Stimulated activated naive CD8-positive, alpha-beta T cell treated with anti-CD3 and anti-CD28 coated beads, Interleukin-15, amount 100 ng/mL, for 72 hours (primary cell): ENCODE measurements at places on chromosomes 3 and 15.

DNA sequence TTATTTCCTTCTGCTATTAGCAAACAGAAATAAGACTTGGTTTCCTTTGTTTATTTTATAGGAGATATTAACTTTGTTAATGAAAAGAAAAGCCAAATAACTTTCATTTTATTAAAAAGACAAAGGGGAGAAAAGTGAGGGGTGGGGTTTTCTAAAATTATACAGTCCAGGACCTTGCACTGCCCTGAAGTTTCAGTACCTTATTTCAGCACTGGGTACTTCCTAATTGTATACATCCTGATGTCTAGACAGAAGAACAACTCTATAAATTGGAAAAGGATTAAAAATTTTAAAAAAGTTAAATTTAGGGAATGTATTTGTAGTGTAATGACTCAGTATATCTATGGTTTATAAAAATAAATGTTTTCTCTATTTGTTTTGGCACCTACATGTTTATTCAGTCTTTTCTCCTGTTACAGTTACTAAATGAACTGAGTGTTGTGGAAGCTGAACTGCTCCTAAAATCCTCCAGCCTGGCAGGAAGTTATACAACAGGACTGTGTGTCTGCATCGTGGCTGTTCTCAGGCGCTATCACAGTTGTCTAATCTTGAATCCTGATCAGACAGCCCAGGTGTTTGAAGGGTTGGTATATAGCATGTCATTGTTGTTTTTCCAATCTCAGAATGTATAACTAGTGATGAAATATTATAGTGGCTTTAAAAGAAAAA lies 27.6 kb upstream of the P2RY13 start:
- no peak for DNase-seq

- DNase-seq: no peak
Measured at GRCh38 chr15:22866079-22866478, 27.6 kb downstream of the NIPA2 start.

DNA sequence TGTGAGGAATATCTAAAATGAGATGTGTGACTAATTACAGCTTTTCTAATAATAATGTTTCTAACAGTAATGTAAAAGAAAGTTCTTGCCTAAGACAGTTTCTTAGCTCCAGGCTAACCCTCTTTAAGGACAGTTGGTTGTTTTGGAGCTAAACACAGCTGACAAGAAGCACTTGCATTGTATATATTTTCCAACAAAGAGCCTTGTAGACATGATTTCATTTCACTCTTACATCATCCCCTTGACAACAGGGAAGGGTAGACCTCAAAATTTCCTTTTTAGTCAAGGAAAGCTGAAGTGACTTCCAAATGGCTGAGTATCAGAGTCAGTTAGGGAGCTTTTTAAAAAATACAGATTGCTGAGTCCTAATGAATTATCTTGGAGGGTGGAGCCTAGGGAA lies 4.1 kb downstream of the ARID3B start:
- DNase-seq: no peak

DNA sequence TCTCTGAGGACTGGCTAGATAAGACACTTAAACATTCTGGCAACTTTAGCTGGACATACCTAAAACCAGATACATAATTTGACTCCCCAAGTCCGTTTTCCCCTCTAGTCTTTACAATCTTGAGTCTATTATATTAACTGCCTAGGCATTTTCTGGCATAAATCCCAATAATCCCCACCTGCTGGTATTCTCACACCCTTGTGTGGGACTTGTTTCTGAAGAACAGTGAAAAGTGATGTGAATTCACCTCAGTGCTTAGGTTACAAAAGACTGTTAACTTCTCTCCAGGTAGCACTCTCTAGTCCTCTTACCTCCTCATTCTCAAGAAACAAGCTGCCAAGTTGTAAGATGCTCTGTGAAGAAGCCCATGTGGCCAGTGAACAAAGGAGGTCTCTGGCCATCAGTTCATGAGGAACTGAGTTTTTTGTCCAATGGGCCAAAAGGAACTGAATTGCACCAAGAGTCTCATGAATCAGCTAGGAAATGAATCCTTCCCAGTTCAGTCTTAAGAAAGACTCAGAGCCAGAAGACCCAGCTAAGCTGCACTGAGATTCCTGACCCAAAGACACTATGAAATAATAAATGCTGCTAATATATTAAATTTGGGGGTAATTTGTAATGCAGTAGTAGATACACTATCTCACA lies 4.1 kb downstream of the OSBPL11 start:
- DNase-seq: no peak

DNA sequence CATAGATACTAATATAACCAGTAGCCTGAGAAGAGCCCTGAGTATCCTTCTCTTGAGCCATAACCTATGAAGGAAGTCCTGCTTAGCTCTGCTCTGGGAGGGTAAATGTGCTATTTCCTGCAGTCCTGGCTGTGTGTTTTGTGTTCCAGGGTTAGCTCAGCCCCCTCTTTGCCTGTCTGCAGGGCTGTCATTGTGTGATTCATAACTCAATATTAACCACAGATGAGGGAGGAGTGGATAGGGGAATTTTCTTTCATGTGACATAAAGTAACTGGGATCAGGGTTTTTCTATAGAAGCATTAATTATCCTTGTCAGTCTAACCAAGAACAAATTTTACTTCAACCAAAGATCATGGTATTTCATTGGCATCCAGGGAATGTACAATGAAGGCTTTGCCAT lies 183.3 kb upstream of the ZBTB20 start:
- no peak for DNase-seq

- DNase-seq: no peak
Measured at GRCh38 chr15:44535523-44536301, 1.2 kb upstream of the EIF3J start.

GRCh38 chr15:51724673-51725072 lies 12.8 kb downstream of the LYSMD2 start:
- DNase-seq: no peak

DNA sequence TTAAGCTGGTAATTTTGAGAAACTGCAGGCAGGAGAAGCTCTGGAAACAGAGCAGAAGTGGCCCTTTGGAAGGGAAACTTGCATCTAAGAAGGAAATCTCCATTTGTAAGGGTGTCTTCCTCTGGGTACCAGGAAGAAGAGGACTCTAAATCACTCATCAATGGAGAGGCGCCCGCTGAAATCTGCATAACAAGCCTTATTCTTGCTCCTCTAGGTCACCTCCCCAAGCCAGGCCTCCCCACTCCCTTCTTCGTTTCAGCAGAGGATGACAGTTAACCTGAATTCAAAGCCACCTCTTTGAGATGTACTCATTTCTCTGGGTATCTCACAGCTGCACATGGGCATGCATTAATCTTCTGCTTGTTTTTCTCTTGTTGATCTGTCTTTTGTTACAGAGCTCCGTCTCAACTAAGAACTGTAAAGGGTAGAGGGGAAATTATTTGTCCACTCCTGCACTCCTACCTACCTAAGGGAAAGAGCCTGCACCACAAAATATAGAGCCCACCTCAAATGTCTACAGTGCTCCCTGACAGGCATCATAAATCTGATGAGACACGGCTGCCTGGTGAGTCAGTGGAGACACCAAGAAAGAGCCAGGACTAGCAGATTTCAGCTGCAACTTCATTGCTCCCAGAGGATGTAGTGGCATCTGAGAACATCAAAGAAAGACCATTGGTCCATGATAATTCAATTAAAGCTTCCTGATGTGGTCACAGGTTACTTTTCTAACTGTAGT lies 51.5 kb downstream of the GABRB3 start:
- no peak for DNase-seq

- DNase-seq: no peak
Measured at GRCh38 chr3:61960976-61961375, 399.6 kb downstream of the PTPRG start.

GRCh38 chr15:81407718-81408117 lies 33.7 kb upstream of the TMC3 start:
- DNase-seq: no peak

GRCh38 chr3:141900343-141900742 lies 23.9 kb downstream of the ATP1B3 start:
- no peak for DNase-seq

DNA sequence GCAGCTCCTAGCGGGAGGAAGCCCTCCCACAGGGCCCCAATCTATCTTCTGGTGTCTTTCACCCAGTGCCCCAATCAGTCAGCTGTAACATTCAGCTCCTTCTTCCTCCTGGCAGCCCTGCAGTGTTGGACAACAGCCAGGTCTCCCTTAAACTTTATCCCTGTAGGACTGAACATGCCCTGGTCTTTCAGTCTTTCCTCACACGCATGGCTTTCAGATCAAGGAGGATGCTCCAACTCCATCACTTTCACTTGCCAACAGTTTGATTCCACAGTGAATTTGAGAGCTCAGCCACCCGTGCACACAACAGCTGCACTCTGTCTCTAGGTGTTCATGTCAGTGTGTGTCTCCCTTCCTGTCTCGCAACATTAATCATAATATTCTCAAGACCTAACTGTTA lies 28.5 kb upstream of the LRRC34 start:
- no peak for DNase-seq

DNA sequence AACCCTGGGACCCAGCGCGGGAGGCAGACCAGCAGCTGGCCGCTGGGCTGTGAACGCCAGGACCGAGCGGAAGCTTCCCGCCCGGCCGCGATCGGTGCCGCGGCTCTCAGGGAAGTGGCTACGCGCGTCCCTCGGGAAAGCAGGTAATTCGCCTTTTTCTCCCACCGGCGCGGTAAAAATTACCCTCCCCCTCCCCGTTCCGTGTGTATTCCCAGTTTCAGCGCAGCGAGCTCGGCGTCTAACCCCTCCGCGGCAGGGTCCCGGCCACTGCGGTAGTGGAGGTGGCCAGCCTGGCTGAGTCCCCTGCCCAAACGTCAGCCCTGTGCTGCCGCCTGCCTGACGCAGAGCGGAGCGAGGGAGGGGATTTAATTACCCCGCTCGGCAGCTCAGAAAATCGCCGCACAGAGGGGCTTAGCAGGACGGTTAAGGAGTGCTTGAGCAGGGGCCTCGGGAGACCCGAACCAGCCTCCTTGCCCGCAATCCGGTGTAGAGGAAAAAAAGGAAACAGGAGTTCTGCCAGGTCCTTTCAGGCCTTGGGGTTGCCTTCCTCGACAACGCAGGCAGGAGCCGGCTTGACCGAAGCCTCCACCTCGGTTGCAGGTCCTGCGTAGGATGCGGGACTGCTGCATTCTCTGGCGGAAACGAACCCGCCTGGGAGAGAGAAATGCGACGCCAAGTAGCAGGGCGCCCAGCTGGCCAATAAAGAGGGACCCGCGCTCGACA lies 2.9 kb downstream of the GATA2 start:
- no peak for DNase-seq

GRCh38 chr3:187987924-187988323 lies 166.0 kb upstream of the LPP start:
- no peak for DNase-seq

GRCh38 chr3:152266221-152266995 lies 2.3 kb upstream of the MBNL1 start:
- no peak for DNase-seq

GRCh38 chr15:85583442-85583841 lies 203.0 kb downstream of the AKAP13 start:
- DNase-seq: no peak

DNA sequence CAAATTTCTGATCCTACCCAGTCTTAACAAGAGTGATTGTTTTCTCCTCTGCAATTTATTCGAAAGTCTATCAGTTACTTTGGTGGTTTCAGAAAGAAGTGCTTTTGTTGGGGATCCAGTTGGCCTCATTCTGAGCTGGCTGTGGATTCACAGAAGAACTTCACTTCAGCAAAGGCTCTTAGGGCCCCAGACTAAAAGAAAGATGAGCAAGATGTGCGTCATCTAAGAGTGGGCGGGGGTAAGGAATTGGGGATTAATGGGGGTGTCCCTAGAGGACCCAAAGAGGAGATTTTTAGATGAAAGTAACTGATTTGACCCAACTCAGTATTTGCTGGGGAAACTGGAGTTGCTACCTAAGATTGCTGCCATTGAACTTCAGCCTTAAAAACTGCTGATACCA lies 63.9 kb upstream of the TSEN2 start:
- DNase-seq: no peak

DNA sequence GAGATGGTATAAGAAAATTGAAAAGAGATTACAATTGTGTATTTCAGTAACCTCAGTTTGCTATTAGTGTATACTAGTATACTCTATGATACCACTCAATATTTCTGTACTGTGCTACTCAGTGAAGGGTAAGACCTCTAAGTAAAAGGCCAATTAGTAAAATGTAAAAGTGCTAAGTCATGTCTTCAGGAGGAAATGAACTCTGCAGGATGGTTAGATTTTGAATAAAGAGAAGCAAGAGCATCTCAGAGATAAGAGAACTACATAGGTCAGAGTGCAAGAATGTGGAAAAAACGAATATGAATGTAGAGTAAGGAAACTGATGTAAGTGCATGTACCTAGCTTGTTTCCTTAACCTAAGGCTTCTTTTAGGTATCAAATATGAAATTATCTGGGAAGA lies 796.6 kb upstream of the GBE1 start:
- DNase-seq: no peak

DNA sequence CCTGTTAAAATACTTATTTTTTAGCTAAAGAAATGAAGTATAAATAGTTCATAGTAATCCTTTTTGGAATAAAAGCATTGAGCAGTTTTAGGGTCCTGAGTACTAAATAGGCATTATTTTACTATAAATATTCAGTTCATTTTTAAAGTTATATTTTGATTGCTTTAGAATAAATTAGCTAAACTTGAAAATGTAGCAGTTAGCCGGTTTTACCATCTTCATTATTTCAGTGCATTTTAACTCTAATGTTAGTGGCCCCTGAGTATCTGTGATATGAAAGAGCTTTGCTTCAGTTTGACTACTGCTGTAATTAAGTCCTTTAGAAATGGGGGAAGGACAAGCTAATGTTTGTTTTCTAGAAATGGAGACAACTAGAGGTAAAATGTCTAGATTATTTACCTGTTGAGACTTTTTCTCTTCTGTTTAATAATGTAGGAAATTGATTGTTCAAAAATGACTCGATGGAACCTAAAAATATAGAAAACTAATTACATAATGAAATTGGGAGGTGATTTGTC lies 3.6 kb downstream of the SMC4 start:
- DNase-seq: no peak

- no peak for DNase-seq
Measured at GRCh38 chr3:71887256-71887655, 102.3 kb upstream of the PROK2 start.

- DNase-seq: no peak
Measured at GRCh38 chr15:32861761-32862160, 144.0 kb downstream of the GREM1 start.

DNA sequence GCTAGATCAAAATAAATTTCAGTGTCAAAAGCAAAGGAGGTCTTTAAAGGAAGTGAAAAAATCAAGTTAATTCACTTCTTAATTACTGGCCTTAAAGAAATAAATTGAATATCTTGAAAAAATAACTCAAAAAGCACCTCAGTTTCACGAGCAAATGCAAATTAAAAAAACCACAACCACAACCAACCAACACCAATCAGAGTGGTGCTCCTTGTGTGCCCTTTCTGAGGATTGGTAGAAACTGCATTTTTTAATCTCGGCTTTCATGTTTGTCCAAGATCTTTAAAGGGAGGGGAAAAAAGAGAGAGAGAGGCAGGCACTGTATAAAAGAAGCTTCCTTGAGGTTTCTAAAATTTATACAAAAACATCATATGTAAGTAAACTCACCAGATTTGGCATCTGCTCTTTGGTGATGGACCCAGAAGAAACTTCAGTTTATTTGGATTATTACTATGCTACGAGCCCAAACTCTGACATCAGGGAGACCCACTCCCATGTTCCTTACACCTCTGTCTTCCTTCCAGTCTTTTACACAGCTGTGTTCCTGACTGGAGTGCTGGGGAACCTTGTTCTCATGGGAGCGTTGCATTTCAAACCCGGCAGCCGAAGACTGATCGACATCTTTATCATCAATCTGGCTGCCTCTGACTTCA lies at the start of gene GPR15:
Gene GPR15 (plus strand): TSS at position 357 of the 653 bp plus-strand sequence. CDS start 56 bp downstream, at position 413.
- DNase-seq: no peak

GRCh38 chr3:148708409-148708808 lies 10.7 kb downstream of the AGTR1 start:
- DNase-seq: no peak

GRCh38 chr3:8607234-8608040 lies 37.2 kb downstream of the SSUH2 start:
- no peak for DNase-seq
